ENCODE measurements at places on chromosomes 4 and X. TPM values are rescaled to one million over a fixed set of nuclear protein-coding genes. Genes with fewer than 3 reads are reported as not detected.

Gene SCML1
- total RNA-seq = 14.1 TPM

GRCh38 chr4:153629776-153630175 lies 54.3 kb upstream of the TLR2 start:
- no peaks in the 10 kb centered on the region for H3K27me3 ChIP-seq
- H3K4me1 ChIP-seq = no peaks in the 10 kb centered on the region
- DNase-seq = no peak
- H3K4me3 ChIP-seq = no peak overlapping the region
- no peak overlapping the region for H3K27ac ChIP-seq

DNA sequence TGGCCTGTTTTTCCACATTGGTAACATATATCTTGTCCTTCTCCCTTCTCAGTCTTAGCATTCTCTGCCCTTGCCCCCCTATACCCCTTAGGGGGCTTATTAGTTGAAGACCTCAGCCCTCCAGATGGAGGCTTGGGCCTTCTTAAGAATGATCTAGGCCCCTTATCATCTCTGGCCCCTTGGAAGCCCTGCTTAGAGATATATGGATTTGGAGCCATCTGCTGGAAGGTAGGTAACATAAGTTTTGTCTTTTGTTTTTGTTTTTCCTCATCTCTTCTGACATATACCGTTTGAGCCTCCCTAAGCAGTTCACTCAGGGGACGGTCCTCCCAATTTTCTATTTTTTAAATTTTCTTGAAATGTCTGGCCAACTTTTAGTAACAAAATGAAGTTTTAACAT lies 48.3 kb upstream of the NAP1L2 start:
- no peak overlapping the region for H3K27ac ChIP-seq
- peak; percentile 31 for DNase-seq
- H3K36me3 ChIP-seq = no peaks in the 10 kb centered on the region
- H3K4me1 ChIP-seq = no peaks in the 10 kb centered on the region
- peaks cover 56% of the 10 kb centered on the region for H3K27me3 ChIP-seq
- H3K4me3 ChIP-seq = no peak overlapping the region

DNA sequence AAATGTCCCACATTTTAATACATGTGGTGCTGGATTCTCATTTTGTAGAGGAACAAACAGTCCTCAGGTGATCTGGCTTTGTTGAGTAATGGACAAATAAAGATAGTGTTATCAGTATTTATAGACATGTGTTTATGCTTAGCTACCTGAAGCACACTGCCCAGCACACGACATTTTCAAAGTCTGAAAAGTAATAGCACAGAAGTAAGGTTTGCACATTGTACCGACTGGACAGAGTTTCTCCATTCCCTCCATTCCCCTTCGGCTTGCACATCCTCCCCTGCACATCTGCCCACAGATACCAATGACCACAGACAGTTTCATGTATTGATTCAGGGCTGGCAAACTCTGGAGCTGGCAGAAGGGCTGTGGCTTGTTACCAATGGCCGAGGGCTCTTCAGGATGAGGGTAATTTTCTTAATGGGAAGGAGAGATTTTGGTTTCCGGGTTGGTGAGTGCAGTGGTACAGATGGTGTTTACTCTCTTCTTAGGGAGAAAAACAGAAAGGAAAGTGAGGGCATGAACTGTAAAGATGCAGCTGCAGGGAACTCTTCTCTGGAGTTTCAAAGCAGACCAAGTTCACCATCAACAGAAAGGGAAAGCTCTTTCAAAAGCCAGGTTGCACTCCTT lies 2.3 kb downstream of the GRPR start:
- H3K4me3 ChIP-seq = no peak overlapping the region
- H3K27ac ChIP-seq = no peak overlapping the region
- no peak for DNase-seq
- H3K36me3 ChIP-seq = no peaks in the 10 kb centered on the region
- no peaks in the 10 kb centered on the region for H3K4me1 ChIP-seq

DNA sequence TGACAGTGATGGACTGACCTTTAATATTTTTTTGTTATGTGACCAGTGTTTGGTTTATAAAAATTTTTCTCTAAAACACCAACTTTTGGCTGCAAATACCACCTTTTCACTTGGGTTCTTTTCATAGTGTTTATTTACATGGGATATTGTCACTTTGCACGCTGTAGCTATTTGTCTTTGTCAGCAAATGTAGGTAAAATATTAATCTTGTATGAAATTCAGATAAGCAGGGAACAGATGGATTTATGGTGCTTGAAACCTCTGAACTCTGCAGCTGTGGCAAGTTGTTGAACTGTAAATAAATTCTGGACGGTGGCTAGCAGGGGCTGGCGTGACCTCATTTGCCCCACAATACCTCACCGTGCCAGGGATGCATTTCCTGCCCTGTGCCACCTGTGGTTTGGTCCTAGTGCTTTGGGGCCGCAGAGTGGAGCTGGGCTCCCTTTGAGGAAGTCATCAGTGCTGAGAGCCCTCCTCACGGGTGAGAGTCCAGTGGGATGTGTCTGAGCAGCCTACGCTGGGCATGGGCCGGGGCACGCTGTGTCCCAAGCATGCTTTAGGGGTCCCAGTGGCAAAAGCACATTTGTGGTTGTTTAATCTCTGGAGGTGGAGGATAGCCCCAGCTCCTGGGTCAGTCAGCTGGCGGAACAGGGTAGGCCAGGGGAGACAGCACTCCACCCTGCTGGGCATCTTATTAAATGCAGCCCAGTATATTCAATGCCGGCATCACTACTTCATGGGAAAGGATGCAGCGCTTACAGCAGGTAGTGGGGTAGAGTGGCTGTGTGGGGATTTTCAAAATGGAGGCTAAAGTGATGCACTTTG lies 108.6 kb downstream of the TBL1X start:
- H3K4me3 ChIP-seq = no peak overlapping the region
- H3K27ac ChIP-seq = no peak overlapping the region
- H3K36me3 ChIP-seq = no peaks in the 10 kb centered on the region
- DNase-seq = no peak

DNA sequence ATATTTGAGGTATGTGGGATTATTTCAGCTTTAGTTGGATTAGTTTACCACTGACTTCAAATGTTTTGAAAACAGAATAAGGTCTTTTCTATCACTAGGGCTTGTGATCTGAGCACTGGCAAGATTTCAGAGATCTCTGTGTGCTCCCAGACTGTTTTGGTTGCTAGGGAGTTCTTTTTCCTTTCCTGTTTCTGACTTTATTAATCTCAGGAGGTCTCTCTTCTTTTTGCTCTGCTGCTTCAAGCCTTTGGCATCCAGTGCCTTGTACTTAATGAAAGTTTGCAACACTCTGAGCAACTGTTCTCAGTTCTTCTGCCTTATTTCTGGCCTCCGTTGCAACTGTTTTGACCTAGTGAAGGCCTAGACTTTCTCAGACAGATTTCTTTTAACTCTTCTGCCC lies 32.1 kb upstream of the PAQR3 start:
- DNase-seq = no peak
- no peaks in the 10 kb centered on the region for H3K4me1 ChIP-seq
- H3K4me3 ChIP-seq = no peak overlapping the region
- no peaks in the 10 kb centered on the region for H3K27me3 ChIP-seq
- H3K27ac ChIP-seq = no peak overlapping the region

DNA sequence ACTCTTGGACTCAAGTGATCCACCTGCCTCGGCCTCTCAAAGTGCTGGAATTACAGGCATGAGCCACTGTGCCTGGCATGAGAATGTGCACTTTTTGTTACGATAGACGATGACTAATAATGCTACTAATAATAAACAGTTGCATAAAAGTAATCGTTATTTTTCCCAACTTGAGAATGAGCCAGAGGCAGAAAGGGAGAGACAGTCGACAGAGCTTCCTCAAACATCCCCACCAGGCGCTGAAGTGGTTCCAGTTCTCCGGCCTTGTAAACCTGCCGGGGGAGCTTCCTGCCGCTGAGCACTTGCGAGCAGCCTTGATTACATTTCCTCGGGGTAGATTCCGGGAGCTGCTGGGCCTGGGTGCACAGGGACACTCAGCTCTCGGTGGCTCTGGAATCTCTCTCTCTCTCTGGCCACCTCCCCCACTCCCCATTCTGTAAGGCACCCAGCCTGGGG lies 8.9 kb upstream of the HTRA3 start:
- H3K27me3 ChIP-seq = peaks cover 13% of the 10 kb centered on the region
- H3K4me3 ChIP-seq = no peak overlapping the region
- no peaks in the 10 kb centered on the region for H3K36me3 ChIP-seq
- DNase-seq = peak; percentile 73
- no peak overlapping the region for H3K27ac ChIP-seq
- peaks cover 5% of the 10 kb centered on the region for H3K4me1 ChIP-seq

DNA sequence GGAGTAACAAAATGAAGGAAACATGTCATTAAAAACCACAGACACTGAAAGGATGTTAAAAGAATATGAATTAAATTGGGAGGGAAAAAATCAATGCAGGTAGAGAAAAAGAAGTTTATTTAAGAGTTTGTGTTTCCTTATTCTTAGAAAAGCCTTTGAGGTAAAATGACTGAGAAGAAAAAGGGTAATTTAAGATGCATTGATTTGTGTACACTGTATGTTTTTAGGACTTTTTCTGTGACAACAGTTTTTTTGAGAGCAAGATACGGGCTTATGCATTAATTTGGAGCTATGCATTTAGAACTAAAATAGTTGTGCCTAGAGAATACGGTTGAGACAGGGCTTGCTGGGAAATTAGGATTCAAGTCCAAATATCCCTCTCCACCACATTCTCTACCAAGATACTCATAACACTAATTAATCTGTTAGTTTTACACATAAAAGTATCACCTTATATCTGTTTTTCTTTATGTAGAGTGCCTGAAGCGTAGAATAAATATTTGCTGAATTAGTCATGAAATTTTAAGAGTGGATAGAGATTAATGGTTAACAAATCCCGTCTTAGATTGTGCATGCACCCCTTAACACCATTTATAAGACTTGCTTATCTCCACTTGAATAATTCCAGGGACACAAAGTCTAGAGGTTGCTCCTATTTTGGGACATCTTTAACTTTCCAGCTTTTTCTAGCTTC lies 232.5 kb downstream of the PCDH7 start:
- peaks cover 33% of the 10 kb centered on the region for H3K4me1 ChIP-seq
- no peak overlapping the region for H3K4me3 ChIP-seq
- H3K27me3 ChIP-seq = no peaks in the 10 kb centered on the region
- no peaks in the 10 kb centered on the region for H3K36me3 ChIP-seq
- DNase-seq = peak; percentile 6
- peak overlapping the region; percentile 89 for H3K27ac ChIP-seq

DNA sequence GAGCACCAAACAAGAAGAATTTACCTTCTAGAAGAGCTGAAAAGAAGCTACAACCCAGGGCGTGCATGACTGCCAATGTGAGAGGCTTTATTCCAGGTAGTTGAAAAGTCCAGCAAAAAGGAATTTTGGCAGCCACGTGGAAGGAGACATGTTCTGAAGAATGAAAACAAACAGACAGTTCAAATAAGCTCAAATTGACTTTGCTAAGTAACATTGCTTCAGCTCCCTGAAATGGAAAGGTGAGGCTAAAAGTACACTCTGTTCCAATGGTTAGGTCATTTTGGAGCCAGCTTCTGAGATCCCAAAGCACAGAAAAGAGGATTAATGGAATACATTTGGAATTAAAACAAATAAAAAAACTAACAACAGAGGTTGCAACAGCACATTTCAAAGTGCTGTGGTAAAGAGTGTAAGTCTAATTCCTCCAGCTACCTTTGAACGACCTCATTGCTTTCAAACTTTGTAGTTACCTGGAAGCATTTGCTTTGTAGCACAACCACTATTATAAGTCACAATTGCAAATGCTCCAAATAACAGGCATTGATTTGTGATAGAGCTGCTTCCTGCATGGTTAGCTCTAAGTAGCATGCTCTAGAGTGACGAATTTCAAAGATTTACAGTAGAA lies 405.3 kb upstream of the EDA2R start:
- no peaks in the 10 kb centered on the region for H3K4me1 ChIP-seq
- H3K4me3 ChIP-seq = no peak overlapping the region
- no peaks in the 10 kb centered on the region for H3K27me3 ChIP-seq
- no peak overlapping the region for H3K27ac ChIP-seq
- no peak for DNase-seq

GRCh38 chrX:15676886-15677285 lies 12.3 kb upstream of the CLTRN start:
- no peak overlapping the region for H3K27ac ChIP-seq
- no peak overlapping the region for H3K4me3 ChIP-seq
- no peak for DNase-seq
- H3K4me1 ChIP-seq = peaks cover 20% of the 10 kb centered on the region

Gene FNIP2
- 9.3 TPM for total RNA-seq

DNA sequence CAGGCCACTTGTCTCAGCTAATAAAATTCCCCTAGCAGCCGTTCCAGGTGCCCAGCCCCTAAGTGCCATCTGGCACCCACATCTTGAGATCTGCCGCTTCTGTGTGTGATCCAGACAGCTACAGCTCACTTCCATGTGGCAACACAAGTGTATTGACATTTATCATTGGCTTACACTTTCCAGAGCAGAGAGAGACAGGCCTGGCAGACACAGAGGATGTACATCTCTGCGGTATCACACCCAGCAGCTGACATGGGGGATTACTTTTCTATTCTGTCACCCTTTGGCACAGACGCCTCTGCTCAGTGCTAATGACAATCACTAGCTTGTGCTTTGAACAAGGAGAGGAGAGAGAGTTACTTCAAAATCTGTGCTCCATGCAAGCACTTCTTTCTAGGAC lies 195.9 kb downstream of the KDR start:
- H3K36me3 ChIP-seq = no peaks in the 10 kb centered on the region
- peaks cover 15% of the 10 kb centered on the region for H3K4me1 ChIP-seq
- no peak overlapping the region for H3K27ac ChIP-seq

DNA sequence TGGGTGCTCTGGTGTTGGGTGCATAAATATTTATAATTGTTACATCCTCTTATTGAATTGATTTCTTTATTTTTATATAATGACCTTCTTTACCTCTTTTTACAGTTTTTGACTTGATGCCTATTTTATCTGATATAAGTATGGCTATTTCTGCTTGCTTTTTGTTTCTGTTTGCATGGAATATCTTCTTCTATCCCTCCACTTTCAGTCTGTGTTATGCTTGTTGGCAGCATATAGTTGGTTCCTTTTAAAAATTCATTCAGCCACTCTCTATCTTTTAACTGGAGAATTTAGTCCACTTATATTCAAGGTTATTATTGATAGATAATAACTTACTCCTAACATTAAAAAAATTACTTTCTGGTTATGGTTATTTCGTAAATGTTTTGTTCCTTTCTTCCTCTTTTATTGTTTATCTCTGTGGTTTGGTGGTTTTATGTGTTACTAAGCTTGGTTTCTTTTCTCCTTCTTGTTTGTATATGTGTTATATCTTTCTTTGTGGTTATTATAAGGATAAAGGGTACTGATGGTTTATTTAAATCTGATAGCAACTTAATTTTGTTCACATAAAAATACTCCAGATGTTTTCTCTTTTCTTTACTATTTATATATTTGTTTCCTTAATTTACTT lies 69.5 kb downstream of the IL15 start:
- DNase-seq = no peak
- no peak overlapping the region for H3K4me3 ChIP-seq
- H3K36me3 ChIP-seq = no peaks in the 10 kb centered on the region
- H3K4me1 ChIP-seq = no peaks in the 10 kb centered on the region
- no peaks in the 10 kb centered on the region for H3K27me3 ChIP-seq
